A549 treated with AZD2906 at 1 μM for 4 hours (cell line): ENCODE measurements at places on chromosomes 2 and 18. TPM values are rescaled to one million over a fixed set of nuclear protein-coding genes. Genes with fewer than 3 reads are reported as not detected.

The VAMP5 gene
- total RNA-seq: 0.09 to 0.53 TPM (median 0.16 TPM) in 3 of 5 replicates, not detected in the others

The SULT1C4 gene
- not detected in 5 replicates for total RNA-seq

The CFC1 gene
- 0.11 TPM in 1 of 5 replicates, not detected in the others for total RNA-seq

The BABAM2 gene
- 43.7 to 49.1 TPM (median 47.5 TPM) in 5 replicates for total RNA-seq

The RAD51AP2 gene
- not detected in 5 replicates for total RNA-seq
